ENCODE measurements at places on chromosomes 7 and 10. TPM values are rescaled to one million over a fixed set of nuclear protein-coding genes. Genes with fewer than 3 reads are reported as not detected.

- no peak overlapping the region for H3K27ac ChIP-seq
- no peak for DNase-seq
- H3K4me3 ChIP-seq: no peak overlapping the region
- H3K36me3 ChIP-seq: no peaks in the 10 kb centered on the region
Observed at GRCh38 chr7:128172151-128172550, 68.9 kb upstream of the LEP start.

DNA sequence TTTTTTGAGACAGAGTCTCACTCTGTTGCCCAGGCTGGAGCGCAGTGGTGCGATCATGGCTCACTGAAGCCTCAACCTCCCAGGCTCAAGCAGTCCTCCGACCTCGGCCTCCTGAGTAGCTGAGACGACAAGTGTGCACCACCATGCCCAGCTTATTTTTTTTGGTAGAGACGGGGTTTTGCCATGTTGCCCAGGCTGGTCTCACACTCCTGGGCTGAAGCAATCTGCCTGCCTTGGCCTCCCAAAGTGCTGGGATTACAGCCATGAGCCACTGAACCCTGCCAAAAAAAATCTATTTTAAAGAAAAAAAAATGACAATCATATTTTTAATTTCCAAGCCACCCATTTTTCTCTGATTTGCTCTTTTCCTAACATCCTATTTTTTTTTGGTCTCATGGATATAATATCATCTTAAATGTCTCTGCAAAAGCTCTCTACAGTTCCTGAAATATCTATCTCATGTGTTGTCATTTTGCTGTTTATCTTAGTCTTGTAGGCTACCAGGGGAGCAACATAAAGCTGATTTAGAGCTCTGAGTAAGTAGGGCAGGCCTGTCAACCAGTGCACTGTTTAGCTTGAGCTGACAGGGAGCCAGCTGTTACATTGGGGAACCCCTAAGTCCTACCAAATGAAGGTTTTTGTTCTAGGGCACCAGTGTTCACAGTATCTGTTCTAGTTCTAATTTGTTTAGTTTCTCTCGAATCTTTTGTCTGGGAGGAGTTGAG lies 29.9 kb upstream of the HBP1 start:
- DNase-seq: no peak
- peaks cover 5% of the 10 kb centered on the region for H3K36me3 ChIP-seq
- H3K4me1 ChIP-seq: peaks cover 3% of the 10 kb centered on the region
- no peaks in the 10 kb centered on the region for H3K27me3 ChIP-seq
- no peak overlapping the region for H3K4me3 ChIP-seq

- no peak for DNase-seq
- no peaks in the 10 kb centered on the region for H3K36me3 ChIP-seq
- no peak overlapping the region for H3K27ac ChIP-seq
- no peaks in the 10 kb centered on the region for H3K4me1 ChIP-seq
Observed at GRCh38 chr7:131961054-131961680, 404.7 kb upstream of the PODXL start.

GRCh38 chr10:86968271-86968993 lies at the start of gene ADIRF:
TSS of gene ADIRF (plus strand) at chr10:86968482. CDS start at chr10:86968545, 63 bp downstream.
- DNase-seq: no peak
- H3K27me3 ChIP-seq: peaks cover 7% of the 10 kb centered on the region
- no peaks in the 10 kb centered on the region for H3K36me3 ChIP-seq
- no peak within 1 kb of the TSS for H3K27ac ChIP-seq
- H3K4me1 ChIP-seq: peaks cover 49% of the 10 kb centered on the region

DNA sequence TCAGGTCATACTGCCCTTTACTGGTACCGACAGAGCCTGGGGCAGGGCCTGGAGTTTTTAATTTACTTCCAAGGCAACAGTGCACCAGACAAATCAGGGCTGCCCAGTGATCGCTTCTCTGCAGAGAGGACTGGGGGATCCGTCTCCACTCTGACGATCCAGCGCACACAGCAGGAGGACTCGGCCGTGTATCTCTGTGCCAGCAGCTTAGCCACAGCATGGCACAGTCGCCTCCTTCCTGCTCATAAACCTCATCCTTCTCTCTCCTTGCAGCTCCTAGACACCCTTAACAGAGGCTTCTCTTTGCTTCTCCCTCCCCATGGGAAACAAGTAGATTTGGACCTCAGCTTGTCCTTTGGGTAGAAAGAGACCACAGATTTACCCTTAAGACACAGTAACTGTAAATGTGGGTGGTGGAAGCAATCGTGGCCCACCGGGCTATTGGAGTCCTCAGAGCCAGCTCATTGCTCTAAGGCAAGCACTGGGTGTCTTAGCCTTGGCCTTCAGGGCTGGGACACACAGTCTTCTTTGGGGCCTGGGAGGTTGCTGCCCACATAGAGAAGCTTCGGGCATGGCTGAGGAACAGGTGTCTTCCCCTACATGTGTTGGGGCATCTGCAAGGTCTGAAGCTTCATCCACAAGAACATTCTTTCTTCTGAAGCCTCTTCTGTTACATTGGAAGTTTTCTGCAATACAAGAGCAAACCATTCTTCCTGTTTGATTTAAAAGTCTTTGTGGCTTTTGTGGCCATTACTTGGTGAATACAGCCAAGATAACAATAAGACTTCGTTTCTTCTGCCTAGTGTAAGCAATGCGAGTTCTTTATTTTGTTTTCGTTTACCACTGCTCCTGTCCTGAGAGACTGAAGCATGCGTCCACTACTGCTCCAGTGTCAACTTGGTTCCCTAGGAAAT lies 95.5 kb upstream of the PRSS58 start:
- no peak overlapping the region for H3K4me3 ChIP-seq
- H3K36me3 ChIP-seq: no peaks in the 10 kb centered on the region
- H3K27me3 ChIP-seq: peaks cover 25% of the 10 kb centered on the region
- no peak overlapping the region for H3K27ac ChIP-seq
- no peak for DNase-seq

GRCh38 chr7:11168650-11169170 lies 195.0 kb downstream of the PHF14 start:
- H3K27ac ChIP-seq: no peak overlapping the region
- H3K27me3 ChIP-seq: no peaks in the 10 kb centered on the region
- no peaks in the 10 kb centered on the region for H3K36me3 ChIP-seq
- no peak overlapping the region for H3K4me3 ChIP-seq
- peaks cover 7% of the 10 kb centered on the region for H3K4me1 ChIP-seq
- DNase-seq: no peak

GRCh38 chr10:103044942-103045489 lies 126.9 kb downstream of the CNNM2 start:
- no peak overlapping the region for H3K4me3 ChIP-seq
- no peak overlapping the region for H3K27ac ChIP-seq
- H3K4me1 ChIP-seq: peaks cover 9% of the 10 kb centered on the region
- no peaks in the 10 kb centered on the region for H3K27me3 ChIP-seq
- no peak for DNase-seq

DNA sequence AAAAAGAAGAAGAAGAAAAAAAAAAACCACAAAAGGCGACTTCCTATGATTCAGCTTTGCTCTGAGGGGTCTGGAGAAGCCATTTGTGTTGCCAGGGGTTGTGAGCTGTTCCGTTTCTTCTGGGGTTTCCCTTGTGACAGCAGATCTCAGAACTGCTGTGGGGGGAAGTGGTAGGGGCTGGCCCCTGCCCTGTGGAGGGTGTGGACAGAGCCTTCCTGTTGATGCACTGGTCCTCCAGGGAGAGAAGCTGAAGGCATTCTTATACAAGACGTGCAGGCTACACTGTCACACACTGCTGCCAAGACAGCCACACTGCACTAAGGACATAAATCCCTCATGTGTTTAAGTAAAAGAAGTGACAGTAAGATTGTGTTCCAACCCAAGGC lies 17.3 kb upstream of the CSGALNACT2 start:
- H3K27me3 ChIP-seq: peaks cover 10% of the 10 kb centered on the region
- no peak overlapping the region for H3K27ac ChIP-seq
- H3K36me3 ChIP-seq: no peaks in the 10 kb centered on the region
- no peak overlapping the region for H3K4me3 ChIP-seq
- no peaks in the 10 kb centered on the region for H3K4me1 ChIP-seq
- no peak for DNase-seq

HECW1 gene
- total RNA-seq: 1.9 TPM

ASB10 gene
- not detected for total RNA-seq

EN2 gene
- not detected for total RNA-seq

PDSS1 gene
- 9.1 TPM for total RNA-seq

Data from mesothelial cell of epicardium (in vitro differentiated cells).